ENCODE measurements at places on chromosomes 1 and 21. TPM values are rescaled to one million over a fixed set of nuclear protein-coding genes. Genes with fewer than 3 reads are reported as not detected.
A peak's percentile ranks its signal among the peaks of the same experiment; 100 is the strongest.

The AGBL4 gene
- total RNA-seq = not detected

The OR2L8 gene
- not detected for total RNA-seq

The HMCN1 gene
- 14.9 TPM for total RNA-seq

The VANGL2 gene
- total RNA-seq = 3.0 TPM

The HLX gene
- total RNA-seq = not detected

The CELA3B gene
- total RNA-seq = not detected

The CYP4Z1 gene
- total RNA-seq = not detected

The C1orf87 gene
- total RNA-seq = not detected

The THEMIS2 gene
- 3.9 TPM for total RNA-seq

DNA sequence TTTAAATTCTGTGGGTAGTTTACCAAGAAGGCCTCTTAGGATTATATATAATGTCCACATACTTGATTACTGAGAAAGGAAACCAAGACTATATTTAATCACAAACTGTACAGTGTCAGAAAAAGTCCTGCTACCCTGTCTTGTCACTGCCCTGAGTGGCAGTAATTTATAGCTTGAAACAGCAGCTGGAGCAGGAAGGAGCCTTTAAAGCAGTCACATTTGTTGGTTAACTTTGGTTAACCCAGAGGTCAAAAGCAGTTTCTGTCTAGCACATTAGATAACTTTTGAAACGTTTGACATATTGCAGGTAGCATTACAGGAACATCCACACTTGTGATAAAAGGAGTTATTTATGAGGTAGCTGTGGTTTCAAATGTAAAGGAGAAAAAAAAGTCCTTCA is 161.7 kb downstream of the ROR1 start:
- DNase-seq = no peak

- DNase-seq = no peak
Observed at GRCh38 chr1:14964711-14965055, 188.9 kb upstream of the TMEM51 start.

DNA sequence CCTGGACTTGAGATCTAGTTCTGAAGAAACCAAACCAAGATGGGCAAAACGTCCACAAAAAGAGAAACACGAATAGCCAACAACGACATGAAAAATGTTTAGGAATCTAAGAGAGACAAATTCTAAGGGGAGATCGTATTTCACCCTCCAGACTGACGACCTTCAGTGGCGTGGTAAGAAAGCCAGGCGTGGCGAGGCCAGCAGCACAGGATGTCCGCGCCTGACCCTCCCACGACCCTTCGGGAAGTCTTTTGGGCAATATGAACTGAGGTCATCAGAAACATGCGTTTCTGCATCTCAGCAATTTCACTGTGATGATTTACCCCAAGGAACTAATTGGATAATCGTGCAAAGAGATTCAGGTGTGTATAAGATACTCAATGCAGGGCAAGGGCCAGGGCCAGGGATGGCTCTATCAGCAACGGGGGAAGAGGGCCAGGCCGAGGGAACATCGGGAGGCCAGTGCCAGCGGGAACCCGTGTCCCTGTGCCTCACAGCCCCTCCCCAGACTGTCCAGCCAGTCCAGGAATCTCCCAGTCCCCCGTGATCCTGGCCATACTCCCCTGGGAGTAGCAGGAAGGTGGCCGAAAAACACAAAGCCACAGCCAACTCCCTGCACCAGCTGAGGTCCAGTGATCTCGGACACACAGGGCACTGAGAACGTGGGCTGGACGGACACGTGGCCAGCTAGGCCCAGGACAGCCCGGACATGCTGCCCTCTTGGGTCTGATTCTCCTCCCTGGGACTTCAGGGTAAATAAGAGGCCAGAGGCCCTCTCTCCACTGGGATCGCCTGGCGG is 53.6 kb upstream of the ADARB1 start:
- no peak for DNase-seq

- DNase-seq = no peak
Observed at GRCh38 chr21:15183813-15184257, 119.0 kb upstream of the NRIP1 start.

GRCh38 chr1:204647114-204647804 is 38.3 kb downstream of the LRRN2 start:
- peak; percentile 36 for DNase-seq

DNA sequence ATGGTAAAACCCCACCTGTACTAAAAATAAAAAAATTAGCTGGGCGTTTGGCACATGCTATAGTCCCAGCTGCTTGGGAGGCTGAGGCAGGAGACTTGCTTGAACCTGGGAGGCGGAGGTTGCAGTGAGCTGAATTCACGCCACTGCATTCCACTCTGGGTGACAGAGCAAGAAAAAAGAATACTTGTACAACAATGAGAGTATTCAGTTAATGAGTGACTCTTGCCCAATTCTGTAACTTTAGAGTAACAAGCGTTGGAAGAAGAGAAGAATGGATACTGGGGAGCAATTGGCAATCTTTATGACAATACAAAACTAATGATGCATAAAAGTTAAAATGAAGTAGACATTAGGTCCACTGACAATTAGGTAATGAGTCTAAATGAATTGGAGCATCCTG is 10.5 kb downstream of the ANXA9 start:
- DNase-seq = no peak

DNA sequence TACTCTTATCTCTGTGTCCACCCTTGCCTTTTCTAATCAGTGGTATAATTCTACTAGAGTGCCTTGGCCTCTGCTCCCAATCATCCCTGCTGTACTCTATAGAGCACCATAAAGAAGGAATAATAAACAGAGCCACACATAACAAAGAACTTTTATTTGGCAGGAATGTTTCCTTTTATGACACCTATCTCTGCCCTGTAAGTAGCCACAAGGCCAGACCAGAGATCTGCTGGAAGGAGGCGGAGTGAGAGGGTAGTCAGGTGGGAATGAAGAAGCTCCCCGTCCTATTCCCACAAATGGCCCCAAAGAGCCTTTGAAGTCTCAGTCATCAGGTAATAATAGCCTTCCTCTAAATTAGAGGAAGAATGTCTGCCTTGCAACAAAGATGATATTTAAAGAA is 32.7 kb downstream of the WLS start:
- DNase-seq = no peak

- DNase-seq = no peak
Observed at GRCh38 chr1:205704903-205705302, 24.6 kb upstream of the SLC45A3 start.

- DNase-seq = no peak
Observed at GRCh38 chr1:68919075-68919474, 422.2 kb upstream of the DEPDC1 start.

DNA sequence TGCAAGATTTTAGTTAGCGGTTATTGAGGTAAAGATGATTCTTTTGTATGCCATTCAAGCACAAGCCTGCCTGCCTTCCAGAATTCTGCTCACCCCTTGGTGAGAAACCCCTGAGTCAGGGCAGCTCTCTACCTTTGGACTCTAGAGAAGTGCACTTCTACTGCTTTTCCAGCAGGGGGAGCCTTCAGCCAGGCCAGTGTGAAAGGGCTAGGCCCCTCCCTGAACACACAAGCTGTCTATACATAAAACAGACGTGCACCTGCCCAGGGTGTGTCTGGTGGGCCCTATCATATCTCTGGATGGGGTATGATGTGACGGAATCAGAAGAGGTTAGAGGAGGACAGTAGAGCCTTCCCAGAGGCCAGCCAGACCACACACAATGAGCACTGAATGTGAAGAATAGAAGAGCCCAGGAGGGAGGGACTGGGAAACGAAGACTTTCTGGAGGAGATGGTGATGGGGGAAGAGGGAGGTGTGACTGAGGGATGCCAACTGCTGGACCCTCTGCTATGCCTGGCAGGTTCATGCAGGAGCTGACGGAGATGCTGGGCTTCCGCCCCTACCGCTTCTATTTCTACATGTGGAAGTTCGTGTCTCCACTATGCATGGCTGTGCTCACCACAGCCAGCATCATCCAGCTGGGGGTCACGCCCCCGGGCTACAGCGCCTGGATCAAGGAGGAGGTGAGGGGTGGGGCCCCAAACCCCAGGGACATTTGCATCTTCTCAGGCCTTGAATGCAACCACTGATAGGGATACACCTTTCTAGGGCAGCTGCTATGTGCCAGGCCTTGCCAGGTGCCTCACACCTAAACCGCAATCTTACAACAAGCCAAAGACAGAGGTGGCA is 13.0 kb upstream of the KCNC4 start:
- DNase-seq = peak; percentile 72

DNA sequence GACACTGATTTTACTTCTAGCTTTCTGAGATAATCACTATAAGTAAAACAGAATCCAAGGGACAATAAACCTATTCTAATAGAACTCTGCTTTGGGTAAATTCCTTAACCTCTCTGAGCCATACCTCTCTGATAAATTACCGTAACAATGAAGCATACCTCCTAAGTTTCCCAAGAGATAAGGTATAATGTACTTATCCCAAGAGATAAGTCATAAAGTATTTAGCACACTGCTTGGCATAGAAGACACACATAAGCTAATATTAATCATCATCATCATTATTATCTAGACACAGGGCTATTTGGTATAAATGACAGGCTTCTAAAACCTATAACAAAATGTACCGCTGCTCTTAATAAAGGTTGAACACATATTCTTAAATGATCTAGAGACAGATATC is 16.2 kb downstream of the SSX2IP start:
- DNase-seq = no peak

- no peak for DNase-seq
Observed at GRCh38 chr21:35510957-35511695, 462.0 kb upstream of the RUNX1 start.

- no peak for DNase-seq
Observed at GRCh38 chr1:23129846-23130245, 38.8 kb downstream of the LUZP1 start.

GRCh38 chr1:53163291-53163768 is 20.9 kb upstream of the SLC1A7 start:
- DNase-seq = no peak

DNA sequence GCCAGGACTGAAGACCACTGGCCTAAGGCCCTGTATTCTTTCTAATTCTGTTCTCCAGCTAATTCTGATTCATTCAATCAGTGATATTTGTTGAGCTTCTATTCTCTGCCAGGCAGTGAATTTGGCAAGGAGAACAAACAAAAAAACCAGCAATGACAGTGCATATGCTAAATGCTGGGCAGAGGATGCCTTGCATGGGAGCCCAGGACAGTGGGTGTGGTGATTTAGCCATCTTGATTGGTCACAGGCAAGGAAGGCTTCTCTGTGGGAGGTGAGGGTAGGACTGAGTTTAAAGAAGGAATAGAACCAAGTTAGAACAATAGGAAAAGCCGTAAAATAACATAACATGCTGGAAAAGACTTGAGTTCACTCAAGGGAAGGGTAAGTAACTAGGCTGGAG is 9.2 kb upstream of the CPT2 start:
- no peak for DNase-seq

DNA sequence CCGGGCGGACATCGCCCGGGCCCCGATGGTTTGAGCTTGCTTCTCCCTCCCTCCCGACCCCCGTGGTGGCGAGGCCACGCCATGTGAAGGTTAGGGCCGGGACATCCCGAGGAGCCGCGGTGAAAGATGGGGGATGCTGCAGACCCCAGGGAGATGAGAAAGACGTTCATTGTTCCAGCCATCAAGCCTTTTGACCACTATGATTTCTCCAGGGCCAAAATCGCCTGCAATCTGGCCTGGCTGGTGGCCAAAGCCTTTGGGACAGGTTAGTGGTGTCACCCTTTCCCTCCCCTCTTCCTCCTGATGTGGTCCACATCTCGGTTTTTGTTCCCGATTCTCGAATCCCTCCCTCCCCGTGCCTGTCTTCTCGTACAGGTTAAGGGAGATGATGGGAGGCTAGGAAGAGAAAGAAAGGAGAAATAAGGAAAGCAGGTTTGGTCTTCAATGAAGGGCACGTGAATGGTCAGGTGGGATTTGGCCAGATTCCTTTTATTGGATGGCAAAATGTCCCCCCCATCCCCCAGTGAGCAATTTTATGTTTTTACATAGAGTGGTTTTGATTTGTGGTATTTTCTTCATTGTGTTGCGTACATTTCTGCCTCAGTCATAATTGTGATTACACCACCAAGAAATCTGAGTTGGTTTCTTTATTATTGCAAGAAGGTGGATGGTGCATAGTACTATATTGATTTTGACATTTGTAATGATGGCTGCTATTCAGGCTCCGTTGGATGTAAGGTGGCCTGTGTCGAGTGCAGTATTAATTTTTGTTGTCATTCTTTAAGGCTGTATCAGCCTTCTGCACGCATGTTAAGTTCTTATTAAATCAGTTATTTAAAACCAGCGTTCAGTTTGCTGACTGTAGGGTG is 1.2 kb downstream of the CAMSAP2 start:
- peak; percentile 50 for DNase-seq

DNA sequence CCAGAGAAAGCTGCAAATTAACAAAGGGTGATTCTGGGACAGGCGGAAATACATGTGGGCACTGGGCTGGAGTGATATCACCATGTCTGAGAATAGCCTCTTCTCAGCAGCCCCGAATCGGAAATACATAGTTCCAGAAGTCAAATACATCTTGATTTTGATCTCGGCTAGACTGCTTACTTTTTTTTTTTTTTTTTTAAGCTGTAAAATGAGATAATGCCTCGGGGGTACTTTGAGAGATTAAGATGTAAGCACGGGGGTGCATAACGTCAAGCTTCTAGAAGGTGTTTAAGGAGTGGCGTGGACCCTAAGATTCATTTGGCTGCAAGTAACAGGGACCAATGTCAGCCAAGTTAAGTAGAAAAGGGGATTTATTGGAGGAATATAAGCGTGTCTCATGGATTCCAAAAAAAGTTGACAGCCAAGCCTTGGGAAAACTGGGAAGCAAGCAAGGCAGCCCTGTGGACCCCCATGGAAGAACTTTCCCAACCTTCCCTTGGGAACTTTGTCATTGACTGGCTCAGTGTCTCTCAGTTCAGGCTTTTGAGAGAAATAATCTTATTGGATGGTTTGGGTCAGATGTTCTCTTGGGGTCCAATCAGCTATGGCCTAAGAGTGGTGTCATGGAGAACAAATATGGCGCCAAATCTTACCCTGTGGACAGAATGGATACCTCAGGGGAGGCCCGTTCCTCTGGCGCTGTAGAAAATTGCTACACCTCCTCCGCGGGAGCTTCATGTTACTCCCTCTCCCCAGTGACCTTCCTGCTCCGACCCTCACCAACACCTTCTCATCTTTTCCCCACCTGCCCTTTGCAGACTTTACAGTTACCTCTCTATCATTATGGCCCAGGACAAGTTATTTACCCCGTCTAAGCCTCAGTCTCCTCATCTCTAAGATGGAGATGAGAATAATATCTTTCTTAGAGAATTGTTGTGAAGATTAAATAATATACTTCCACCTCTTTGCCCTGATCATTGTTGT is 186.6 kb downstream of the KAZN start:
- no peak for DNase-seq
